ENCODE measurements at places on chromosomes 1 and 21. TPM values are rescaled to one million over a fixed set of nuclear protein-coding genes. Genes with fewer than 3 reads are reported as not detected.

DNA sequence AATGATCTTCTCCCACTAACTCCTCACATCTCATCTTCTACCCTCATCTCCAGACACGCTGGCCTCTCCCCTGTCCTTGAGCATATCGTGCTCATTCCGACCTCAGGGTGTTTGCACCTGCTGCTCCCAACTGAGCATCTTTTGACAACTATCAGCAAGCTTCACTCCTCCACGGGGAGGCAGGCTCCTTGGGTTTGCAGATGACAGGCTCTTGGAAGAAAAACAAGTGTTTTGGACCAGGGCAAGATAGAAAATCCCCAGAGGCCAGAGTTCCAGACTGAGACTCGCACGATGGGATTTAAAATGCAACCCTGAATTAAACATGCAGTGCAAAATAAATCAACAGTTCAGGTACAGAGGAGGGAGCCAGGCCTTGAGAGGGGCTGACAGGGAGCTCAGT is 246.7 kb downstream of the PTPRU start:
- no peak for DNase-seq

The MX2 gene
- total RNA-seq, result 0.22 TPM

- peak; percentile 33 for DNase-seq
These were observed 18.8 kb downstream of the KYAT3 start for GRCh38 chr1:88973520-88974137.

The ZNF697 gene
- total RNA-seq, result 5.9 TPM

GRCh38 chr1:53047737-53048736 is 14.0 kb upstream of the PODN start:
- DNase-seq, result no peak

The PCP4L1 gene
- total RNA-seq, result not detected

DNA sequence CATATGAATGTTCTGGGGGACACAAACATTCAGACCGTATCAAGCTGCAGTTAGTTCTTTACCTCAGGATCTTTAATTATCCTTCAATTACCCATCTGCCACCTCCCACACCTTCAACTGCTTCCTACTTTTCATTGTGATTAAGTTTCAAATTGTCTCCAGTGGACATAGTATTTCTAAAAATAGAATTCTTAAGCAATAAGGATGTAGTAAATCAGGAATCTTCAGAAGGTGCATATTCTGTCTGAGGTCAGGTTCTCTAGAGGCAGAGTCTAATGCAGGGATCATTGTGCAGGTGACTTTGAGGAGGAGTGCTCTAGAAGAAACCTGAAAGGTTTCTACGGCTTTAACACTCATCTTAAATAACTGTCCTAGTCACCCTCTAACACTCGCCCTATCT is 102.6 kb upstream of the PPP2R5A start:
- DNase-seq, result no peak

DNA sequence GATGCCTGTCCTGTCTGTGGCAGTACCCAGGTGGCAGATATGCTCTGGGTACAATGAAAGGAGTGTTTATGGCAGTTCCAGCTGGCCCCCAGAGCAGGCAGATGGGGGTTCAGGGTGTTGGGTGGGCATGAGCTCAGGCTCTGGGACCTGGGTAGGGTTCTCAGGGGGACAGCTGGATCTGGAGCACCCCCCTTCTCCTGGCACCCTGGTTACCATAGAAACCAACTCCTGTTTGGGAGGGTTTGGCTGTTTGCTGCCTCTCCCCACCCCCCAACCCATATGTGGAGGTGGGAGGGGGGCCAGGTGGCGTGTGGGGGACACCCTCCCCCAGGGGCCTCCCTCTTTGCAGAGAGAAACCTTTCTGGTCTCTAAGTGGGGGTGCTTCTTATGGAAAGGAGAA is 7.1 kb downstream of the FOXO6 start:
- DNase-seq, result no peak

The AGO3 gene
- 26.9 TPM for total RNA-seq

DNA sequence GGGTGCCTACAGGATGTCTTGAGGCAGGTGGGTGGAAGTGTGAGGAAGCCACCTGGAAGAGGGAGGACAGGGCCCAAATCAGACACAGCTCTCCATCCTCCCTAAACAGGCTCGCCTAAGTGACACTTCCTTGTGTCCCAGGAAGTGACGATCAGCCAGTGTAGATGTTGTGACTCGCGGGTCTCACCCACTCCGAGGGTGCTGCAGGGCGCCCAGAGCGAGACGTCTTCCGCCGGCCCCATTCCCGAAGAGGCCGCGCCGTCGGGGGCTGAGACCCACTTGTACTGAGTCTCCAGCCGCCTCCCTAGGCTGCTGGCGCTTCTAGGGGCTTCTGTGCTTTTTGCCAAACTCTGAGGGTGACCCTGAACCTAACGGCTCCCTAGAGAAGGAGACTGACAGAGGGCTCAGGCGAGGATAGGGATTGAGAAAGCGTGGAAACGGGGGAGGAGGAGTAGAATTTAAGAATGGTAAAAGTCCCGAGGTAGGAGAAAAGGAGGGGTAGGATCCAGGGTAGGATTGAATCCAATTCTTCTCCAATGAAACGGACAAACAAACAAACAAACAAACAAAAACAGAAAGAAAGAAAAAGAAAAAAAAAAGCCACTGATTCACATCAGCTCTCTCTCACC is 543 bp upstream of the MARK1 start:
- DNase-seq, result no peak

- DNase-seq, result no peak
These were observed 13.7 kb upstream of the SLC44A3 start for GRCh38 chr1:94806441-94806871.

The DEPDC1 gene
- 61.9 TPM for total RNA-seq

The TNNI3K gene
- total RNA-seq, result 0.49 TPM

- no peak for DNase-seq
These were observed 342.2 kb downstream of the CAMTA1 start for GRCh38 chr1:7127322-7128075.

DNA sequence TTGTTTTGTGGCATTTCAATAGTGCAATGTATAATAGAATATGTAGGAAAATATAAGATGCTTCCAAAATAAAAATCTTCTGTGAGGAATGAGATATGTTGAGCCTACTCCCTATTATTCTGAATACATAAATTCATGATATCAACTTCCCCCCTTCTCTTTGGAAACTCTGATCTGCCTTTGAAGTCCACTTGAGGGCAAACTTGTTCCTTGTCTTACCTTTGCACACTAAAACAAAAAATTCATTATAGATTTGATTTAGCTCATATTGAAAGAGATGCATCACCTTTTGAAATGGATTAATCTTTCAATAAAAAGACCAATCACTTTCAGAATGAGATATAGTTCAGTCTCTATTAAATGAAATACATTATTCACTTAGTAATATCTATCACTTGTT is 580.7 kb upstream of the ADGRL4 start:
- no peak for DNase-seq

GRCh38 chr21:36694593-36695282 is 4.2 kb upstream of the SIM2 start:
- DNase-seq, result no peak

- DNase-seq, result peak; percentile 58
These were observed 30.0 kb downstream of the ARHGEF10L start for GRCh38 chr1:17569200-17570139.

The CELA2A gene
- total RNA-seq, result 1.6 TPM

The KLHL20 gene
- 16.2 TPM for total RNA-seq

GRCh38 chr1:91900562-91900961 is 14.6 kb upstream of the TGFBR3 start:
- no peak for DNase-seq

DNA sequence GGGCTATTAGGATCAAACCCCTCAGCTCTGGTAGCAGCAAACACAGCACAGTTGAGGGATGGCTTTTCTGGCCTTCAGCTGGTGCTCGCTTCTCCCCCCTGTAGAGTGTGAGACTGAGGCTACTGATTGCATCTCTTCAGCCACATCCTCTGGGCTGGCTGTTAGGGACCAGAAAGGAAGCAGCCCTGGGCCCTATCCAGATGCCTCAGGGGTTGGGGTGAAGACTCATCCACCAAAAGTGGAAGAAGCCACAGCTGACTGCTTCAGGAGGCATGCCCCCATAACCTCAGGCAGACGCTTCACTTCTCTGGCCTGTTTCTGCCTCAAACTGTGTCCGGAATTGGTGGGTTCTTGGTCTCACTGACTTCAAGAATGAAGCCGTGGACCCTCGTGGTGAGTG is 6.2 kb upstream of the TMEM200B start:
- DNase-seq, result no peak

The C1orf210 gene
- total RNA-seq, result 7.6 TPM

GRCh38 chr1:13619909-13620308 is 36.3 kb downstream of the PDPN start:
- DNase-seq, result no peak

The INAVA gene
- total RNA-seq, result 18.8 TPM

- no peak for DNase-seq
These were observed 265.5 kb downstream of the PTPRC start for GRCh38 chr1:198904321-198904720.

The RNF186 gene
- total RNA-seq, result not detected

DNA sequence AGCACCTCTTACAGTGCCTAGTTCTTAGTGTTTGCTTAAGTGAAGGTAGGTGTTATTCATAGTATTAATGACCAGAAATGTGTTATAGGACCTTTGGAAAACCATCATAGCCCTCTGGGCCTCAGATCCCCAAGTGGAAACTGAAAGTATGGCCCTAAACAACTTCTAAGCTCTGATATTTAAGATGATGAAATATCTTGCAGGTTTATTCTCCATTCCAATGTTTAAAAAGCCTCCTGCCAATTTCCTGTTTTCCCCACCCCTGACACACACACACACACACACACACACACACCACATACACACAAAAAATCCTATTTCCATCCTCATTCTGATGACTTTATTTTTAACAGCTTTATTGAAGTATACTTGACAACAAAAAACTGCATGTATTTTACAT is 108.2 kb downstream of the DIRAS3 start:
- no peak for DNase-seq

GRCh38 chr1:166855558-166855957 is 16.3 kb downstream of the POGK start:
- DNase-seq, result no peak

GRCh38 chr1:213050745-213051126 is 305 bp upstream of the RPS6KC1 start:
- DNase-seq, result no peak

The KCNJ10 gene
- 0.57 TPM for total RNA-seq

The GJA4 gene
- not detected for total RNA-seq

- DNase-seq, result no peak
These were observed 21.9 kb upstream of the KIF14 start for GRCh38 chr1:200642481-200642880.

- no peak for DNase-seq
These were observed 37.9 kb downstream of the CRB1 start for GRCh38 chr1:197305925-197306324.

GRCh38 chr21:24153137-24153536 is 1454.1 kb downstream of the MRPL39 start:
- DNase-seq, result no peak

The DENND2D gene
- total RNA-seq, result 31.9 TPM

DNA sequence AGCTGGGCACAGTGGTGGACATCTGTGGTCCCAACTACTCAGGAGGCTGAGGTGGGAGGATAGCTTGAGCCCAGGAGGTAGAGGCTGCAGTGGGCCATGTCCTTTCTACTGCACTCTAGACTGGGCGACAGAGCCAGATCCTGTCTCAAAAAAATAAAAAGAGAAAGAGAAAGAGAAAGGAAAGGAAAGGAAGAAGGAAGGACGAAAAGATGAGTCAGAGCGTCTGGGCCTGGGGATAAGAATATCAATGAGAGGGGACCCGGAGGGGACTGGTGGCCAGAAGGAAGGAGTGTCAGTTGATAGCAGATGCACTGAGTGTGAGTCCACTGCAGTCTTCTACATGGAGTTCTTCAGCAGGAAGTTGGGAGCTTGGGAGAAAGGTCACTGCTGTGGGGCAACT is 75.6 kb downstream of the SYT6 start:
- no peak for DNase-seq

Measured in HCT116 (cell line).